ENCODE measurements at places on chromosomes 5 and 9. TPM values are rescaled to one million over a fixed set of nuclear protein-coding genes. Genes with fewer than 3 reads are reported as not detected.

Gene OGN
- total RNA-seq: not detected

Gene KCTD16
- not detected for total RNA-seq

Gene CCL27
- total RNA-seq: not detected

Gene SLC27A6
- not detected for total RNA-seq

Gene SV2C
- 0.07 TPM for total RNA-seq

Gene CCDC180
- total RNA-seq: 2.9 TPM

Gene OMD
- not detected for total RNA-seq

Gene GPSM1
- 5.9 TPM for total RNA-seq

Gene FAXDC2
- not detected for total RNA-seq

Gene GPR151
- total RNA-seq: not detected

Gene AQP7
- total RNA-seq: 0.27 TPM

Gene RASEF
- total RNA-seq: not detected

Gene SCGB3A2
- not detected for total RNA-seq

Gene GALNT12
- 4.0 TPM for total RNA-seq

Gene LHX2
- total RNA-seq: not detected

Gene SIT1
- total RNA-seq: 218 TPM

Gene KCNV2
- total RNA-seq: not detected

Gene CWC27
- 27.2 TPM for total RNA-seq

Gene ACTBL2
- total RNA-seq: not detected

Gene CSF1R
- total RNA-seq: 0.59 TPM

Gene KIF27
- total RNA-seq: 4.0 TPM

Gene ADAMTS16
- total RNA-seq: not detected

Gene FYB1
- total RNA-seq: 262 TPM

Gene GEMIN5
- 23.3 TPM for total RNA-seq

Gene FSTL4
- not detected for total RNA-seq

Gene AK1
- total RNA-seq: 58.5 TPM

Gene DOK3
- total RNA-seq: 4.3 TPM

Gene IL3
- total RNA-seq: 6.0 TPM

Gene PPP2CA
- 137 TPM for total RNA-seq

Gene NCS1
- 1.0 TPM for total RNA-seq

Gene VLDLR
- 4.2 TPM for total RNA-seq

Gene SPAAR
- total RNA-seq: not detected

Gene INSL4
- total RNA-seq: not detected

Gene CXCL14
- total RNA-seq: not detected

Gene NOL6
- total RNA-seq: 51.4 TPM

Gene CNOT8
- 82.1 TPM for total RNA-seq

All from T-helper 1 cell treated with Interleukin-12 subunit alpha and Interleukin-12 subunit beta and Interleukin-4 antibody, amounts not matched to agents 30 ng/mL and 1 ng/mL, for 36 hours (primary cell).